ENCODE measurements at places on chromosomes 6 and 20.

- peak; percentile 17 for DNase-seq
Measured at GRCh38 chr20:3980260-3981131, 34.9 kb downstream of the RNF24 start.

DNA sequence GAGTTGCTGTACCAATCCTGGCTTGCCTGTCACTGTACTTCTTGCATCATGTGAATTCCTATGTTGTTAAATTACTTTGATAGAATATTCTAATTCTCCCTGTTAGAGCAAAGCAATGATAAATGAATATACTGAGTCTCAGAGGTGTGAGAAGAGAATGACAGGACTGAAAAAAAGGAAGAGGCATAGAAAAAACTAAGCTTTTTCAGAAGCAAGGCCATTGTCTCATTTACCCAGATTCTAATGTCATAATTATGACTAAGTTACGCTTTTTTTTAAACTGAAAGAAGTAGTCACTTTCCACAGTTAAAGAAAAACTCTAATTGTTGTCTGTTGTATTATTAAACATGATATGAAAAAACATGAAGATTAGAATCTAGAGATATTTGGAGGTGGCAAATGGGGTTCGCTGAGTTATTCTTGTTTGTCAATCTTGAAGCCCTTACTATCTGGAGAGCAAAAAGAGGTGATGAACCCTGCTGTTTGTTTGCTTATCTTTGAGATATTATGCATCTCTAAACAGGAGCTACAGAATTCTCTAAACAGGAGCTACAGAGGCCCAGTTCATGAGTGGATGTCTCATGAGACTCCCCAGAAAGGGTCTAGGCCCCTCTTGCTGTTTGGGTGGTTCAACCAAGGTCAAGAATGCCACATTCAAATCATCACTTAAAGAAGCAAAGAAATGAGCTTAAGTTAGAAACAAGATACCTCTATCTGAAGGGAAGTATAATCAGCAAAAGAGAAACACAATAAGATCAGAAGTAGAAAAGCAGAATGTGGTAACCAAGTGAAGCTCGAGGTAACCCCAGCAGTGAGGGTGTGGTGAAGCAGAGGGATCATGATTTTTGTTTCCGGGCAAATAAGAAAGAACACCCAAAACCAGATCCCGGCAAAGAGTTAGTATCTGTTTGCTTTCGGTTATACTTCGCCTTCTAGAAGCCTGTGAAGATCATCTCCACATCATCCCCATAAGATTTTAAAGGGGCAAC lies 33.3 kb upstream of the THEMIS start:
- DNase-seq, result no peak

GRCh38 chr6:133376743-133377142 lies 135.6 kb downstream of the EYA4 start:
- no peak for DNase-seq

- DNase-seq, result no peak
Measured at GRCh38 chr6:217048-217659, 75.1 kb upstream of the DUSP22 start.

DNA sequence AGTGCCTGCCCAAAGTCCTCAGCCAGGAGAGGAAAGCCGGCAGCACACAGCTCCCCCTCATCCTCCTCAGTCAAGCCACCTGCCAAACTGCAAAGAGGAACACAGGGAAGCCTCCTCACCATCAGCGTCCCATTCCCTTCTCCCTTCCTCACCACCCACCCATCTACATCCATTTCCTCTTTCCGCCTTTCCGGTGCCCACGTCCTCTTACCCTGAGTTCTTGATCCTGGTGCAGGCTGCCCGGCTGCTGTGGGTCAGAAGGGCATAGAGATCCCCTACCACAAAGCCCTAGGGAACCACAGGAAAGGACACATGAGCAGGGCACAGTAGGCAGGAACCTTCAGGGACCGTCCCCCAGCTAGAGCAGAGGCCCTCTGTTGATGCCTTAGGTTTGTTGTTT lies 6.0 kb downstream of the GNMT start:
- DNase-seq, result no peak

DNA sequence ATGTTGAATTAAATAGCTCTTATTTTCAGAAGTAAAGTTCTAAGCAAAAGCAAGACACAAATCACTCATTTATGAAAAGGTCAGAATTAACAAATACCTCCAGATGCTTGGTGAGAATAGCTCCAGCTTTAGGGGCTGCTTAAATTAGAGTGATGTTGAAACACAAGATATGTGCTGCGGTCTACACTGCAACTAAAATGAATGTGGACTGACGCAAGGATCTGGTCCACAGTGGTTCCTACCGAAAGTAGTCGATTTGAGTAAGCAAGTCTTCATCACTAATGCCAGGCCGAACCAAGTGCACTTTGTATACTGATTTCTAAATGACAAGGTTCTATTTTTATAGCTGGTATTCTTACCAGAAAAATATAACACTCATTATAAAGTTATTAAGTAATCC lies 96.3 kb downstream of the PRDM1 start:
- DNase-seq, result no peak

GRCh38 chr20:19121463-19121862 lies 91.0 kb upstream of the SLC24A3 start:
- DNase-seq, result no peak

DNA sequence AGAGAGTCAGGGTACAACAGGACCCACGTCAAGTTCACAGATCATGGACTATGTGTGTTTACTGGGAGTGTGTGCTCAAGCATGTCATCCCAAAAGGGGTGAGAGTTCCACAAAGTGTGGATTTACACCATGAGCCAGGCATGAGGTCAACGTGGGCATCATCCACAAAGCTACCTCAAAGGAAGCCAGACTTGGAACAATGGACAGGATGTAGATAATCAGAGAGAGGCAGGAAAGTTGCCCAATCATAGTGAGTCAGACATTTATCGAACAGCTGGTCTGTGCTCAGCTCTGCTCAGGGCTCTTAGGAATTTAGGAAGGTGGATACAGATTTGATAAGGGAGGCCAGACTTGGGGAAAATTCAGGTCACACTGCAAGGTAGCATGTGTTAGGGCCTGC lies 317.2 kb upstream of the CDYL start:
- DNase-seq, result no peak

DNA sequence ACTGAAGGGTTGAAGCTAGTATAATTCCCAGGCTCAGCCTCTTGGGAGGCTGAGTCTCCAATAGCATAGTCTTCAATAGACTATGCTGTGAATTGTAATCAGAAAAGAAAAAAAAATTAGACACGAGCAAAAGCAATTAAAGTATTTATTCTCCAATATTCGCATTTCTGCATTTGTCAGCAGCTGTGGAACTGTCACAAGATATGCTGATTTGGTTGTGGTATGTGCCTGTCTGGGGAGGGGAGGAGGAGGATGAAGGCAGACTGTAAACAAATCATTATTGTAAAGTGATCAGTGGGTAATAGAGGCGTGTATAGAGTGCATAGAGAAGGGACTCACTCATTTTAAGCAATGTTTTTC lies 10.1 kb upstream of the BICRAL start:
- no peak for DNase-seq

DNA sequence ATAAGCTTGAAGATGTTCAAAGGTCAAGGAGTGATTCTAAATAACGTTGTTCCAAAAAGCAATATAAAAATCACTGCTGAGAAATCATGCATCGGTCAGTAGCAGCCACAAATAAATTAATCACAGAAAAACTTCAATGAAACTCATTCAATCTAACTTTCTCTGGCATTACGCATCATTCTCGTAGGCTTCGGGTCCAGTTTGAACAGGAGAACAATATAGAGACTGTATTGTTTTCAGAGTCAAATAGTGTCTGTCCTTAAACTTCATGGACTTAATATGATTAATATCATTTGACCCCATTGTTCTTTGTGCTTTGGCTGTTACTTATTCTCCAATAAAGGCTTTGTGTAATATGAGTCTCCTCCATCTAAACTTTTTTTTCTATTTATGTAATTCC lies 200.4 kb downstream of the C6orf118 start:
- no peak for DNase-seq

DNA sequence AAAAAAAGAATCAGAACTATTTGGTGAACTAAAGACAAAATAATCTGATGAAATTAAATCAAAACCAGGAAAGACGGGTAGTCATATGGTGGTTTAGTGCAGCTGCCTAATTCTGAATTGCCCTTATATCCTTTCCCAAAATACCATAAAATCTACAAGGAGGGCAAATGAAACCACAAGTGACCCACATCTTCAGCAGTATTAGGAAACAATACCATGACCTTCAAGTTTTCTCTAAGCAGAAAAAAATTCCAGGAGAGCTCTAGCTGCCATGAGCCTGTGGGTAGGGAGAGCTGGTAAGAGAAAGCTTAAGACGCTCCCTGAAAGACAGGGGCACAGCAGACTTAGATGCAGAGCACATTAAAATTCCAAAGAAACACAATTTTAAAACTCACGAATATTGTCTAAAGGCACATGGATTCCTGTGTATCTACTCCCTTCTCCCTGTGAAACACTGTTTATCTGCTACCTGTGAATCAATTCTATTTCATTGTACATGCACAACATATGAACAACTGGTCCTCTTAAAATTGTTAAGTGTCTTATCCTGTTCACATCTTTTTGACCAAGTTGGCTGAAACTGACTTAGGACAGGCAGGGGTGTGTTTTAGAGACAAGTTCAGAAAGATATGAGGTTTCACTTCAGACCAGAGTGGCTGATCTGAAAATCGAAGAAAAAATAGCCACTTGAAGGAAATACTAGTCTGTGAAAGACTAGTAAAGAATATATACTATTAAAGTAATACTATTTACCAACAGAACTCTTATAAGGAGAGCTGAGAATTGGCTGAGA lies 153.6 kb upstream of the SHLD1 start:
- DNase-seq, result no peak

GRCh38 chr6:502761-503160 lies 111.2 kb downstream of the IRF4 start:
- no peak for DNase-seq

DNA sequence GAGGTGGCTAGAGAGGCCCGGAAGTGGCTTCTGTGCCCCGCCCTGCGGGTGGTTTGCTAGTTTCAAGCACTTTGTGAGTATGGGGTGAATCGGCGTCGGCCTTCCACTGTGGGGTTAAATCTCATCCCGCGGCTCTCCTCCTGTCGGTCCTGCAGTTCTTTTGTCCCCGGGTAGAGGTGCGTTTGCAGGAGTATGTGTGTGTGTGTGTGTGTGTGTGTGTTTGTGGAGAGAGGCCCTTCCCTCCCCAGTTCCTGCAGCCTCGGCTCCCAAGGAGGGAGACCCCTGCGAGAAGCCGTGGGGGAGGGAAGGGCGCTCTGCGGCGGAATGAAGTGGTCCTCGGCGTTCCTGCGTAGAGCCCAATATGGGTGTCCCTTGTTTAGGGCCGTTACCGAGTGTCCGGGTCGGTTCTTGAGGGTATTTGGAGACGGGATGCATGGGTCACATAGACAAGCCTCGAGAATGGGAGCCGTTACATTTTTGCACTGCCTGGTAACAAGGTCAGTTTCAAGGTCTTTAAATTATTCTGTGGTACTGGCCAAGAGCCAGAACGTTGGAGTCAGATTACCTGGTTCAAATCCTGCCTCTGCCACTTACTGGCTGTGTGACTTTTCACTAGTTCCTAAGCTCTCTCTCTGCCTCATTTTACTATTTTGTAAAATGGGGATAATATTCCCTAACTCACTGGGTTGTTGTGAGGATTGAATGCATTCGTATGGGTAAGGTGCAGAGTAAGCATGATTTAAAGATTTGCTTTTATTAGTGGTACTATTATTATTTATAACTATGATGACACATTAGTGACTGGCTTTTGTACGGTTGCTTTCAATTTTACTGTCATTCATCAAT lies at the start of gene ZKSCAN3:
ZKSCAN3 (plus strand) TSS at position 56 of the 846 bp plus-strand sequence. CDS start 9,640 bp downstream, outside the sequence.
- peak; percentile 85 for DNase-seq

GRCh38 chr6:4446982-4447381 lies 311.6 kb upstream of the ECI2 start:
- DNase-seq, result no peak

GRCh38 chr6:37630281-37630799 lies 67.3 kb downstream of the MDGA1 start:
- no peak for DNase-seq

DNA sequence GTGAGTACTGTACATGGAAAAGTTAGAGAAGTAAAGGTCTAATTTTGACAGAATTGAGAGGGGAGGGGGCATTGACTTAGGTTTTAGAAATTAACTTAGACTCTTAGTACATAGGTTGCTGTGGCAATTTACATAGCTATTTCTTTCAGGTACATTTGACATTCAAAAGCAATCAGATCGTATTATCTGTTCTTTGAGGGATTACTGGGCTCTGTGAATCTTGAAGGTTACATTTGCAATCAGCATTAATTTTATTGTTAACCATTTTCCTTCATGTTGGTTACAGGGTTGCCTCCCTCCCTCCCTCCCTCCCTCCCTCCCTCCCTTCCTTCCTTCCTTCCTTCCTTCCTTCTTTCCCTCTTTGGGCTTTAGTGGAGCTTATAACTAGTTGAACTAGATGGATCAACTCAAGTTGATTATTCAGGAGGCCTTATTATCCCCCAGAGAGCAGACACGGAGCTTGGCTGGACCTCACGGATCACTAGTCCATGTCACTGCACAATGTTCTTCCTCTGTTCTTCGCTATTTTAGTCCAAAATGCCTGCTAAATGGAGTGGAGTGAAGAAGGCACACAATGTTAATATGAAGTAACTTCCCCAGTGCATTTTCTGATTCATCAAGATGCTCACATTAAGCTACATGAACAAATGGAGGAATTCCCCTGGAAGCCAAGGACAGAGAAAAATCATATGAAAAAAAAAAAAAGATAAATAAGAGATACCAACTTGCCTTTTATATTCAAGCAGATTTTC lies 87.8 kb downstream of the PLCB4 start:
- no peak for DNase-seq

DNA sequence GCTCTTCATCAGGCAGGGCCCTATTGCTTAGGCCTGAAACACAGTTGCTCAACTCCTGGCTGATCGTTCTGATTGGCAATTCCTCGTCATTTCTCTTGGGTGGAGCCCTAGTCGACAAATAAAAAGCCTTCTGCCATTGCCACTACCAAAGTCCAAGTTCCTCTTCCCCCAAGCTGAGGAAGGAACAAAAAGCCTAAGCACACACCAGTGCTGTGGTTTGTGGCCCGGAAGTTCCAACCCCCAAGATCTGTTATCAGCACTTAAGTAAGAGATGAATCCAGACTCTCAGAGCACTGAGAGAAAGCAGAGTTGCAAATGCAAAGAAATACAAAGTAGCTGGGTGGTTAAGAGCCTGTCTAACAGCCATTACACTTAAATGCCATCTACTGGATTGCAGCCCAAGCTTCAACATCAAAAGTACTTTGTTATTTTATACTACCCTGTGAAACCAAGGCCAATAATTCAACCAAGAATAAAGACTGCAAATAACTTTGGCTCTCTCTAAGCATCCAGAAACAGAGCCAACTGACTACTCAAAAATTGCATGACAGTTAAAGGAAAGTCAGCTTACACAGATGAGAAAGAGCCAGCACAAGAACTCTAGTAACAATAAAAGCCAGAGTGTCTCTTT lies 1024.0 kb downstream of the GRIK2 start:
- no peak for DNase-seq

- DNase-seq, result no peak
Measured at GRCh38 chr20:10687895-10688294, 14.1 kb upstream of the JAG1 start.

DNA sequence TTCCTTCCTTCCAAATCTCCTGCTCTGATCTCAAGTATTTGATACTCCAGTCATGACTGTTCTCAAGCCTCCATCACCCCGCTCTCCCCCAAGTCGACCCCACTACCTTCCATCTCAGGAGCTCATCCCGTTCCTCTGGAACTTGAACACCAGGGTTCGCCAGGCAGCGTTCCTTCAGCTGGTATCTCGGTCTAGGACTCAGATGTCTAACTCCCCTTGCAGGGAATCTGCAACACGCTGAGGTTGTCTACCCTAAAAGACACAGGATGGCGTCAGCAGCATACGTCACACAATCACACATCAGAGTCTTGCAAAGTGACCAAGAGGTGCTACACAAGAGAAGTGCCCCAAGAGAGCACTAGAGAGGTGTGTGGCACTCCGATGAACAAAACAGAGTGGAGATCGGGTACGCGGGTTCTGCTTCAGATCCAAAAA lies 706 bp downstream of the ZNF184 start:
- DNase-seq, result peak; percentile 46

Measured in stimulated activated CD8-positive, alpha-beta memory T cell treated with anti-CD3 and anti-CD28 coated beads, Interleukin-2, amount 100 ng/mL, for 48 hours (primary cell).